Fibroblast of lung (primary cell): ENCODE measurements at places on chromosomes 12 and 14.

DNA sequence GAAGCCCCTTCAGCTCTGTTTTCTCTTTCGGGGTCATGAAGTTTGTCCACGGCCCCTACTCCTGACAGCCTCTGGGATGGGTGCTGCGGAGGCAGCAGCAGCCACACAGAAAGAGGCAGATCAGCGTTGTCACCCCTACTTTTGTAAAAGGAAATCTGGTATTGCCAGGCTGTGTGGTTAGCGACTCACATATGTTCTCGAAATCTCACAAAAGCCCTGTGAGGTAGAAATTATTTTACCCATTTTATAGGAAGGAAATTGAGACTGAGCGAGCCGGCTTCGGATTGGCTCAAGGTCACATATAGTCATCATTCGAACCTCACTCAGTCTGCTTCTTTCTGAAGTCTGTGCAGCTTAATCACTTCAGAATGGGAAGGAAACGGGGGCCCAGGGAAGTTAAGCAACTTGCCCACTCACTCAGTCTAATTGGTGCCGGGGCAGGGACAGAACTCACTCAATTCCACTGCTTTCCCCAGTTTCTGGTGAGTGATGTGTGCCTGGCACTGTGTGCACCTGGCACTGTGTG, 1.1 kb upstream of the CKAP4 start:
- peak; percentile 65 for DNase-seq

DNA sequence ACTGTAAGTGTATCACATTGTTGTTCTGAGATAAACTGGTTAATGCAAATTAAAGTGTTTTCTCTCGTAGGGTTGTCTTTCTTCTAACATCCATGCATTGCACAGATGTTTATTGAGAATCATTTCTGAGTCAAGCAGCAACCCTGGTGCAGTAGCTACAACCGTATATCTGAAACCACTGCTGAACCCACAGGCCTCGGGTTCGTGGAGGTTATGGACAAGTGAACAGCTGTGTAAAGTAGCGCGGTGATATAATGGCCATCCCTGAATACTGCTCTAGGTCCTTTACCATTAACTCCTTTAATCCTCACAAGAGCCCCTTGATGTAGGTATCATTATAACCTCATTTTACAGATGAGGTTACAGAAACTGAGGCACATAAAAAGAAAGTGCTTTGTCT, 486.1 kb upstream of the TMEM132C start:
- DNase-seq, result no peak

- DNase-seq, result no peak
Observed at GRCh38 chr14:88179716-88180115, 143.4 kb downstream of the KCNK10 start.

GRCh38 chr12:47841910-47842309, 22.2 kb upstream of the HDAC7 start:
- no peak for DNase-seq

DNA sequence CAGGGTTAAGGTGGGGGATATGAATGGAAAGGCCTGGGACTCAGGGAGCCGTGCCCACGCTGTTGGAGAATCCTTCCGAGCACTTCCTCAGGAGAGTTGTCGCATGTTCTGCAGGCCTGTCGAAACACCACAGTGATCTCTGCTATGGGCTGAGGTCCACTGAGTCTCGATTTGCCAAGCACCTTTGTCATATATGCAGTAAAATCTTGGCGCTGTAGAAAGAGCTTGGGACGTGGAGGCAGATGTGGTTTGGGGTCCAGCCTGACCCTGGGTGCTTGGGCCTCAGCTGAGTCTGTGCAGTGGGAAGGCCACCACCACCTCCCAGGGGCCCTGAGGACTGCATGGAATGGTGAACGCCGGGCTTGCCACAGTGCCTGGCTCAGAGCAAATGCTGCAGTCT, 32.9 kb downstream of the C14orf132 start:
- no peak for DNase-seq

- peak; percentile 69 for DNase-seq
Observed at GRCh38 chr12:48296586-48297282, 54.0 kb downstream of the ZNF641 start.

DNA sequence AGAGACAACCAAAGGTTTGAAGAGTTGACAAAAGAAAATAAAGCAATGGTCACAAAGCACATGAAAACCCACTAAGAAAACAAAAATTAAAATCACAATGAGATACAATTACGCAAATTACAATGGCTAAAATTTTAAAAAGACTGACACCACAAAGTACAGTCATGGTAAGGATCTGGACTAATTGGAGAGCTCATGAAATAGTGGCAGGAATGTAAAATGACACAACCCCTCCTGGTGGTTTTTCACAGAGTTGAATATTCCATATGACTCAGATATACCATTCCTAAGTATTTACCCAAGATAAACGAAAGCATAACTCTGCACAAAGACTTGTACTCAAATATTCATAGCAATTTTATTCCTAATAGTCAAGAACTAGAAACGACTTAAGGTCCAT, 65.9 kb downstream of the NOVA1 start:
- peak; percentile 82 for DNase-seq

DNA sequence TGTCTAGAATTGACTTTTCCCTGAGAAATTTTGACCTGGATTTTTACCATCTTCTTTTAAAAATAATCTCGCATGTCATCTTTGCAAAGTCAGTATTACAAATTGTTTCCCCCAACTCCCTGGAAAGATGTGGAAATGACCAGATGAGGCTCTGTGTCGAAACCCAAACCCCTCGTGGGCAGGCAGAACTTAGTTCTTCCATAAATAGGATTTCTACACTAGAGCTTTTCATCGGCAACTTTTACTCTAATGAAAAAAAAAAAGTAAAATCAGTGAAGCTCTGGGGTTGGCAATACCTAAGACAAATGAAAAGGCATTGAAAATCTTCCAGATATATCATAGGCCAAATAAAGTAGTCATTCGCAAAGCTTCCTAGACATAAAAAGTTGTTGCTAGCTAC, 17.0 kb downstream of the SSPN start:
- DNase-seq, result no peak

- no peak for DNase-seq
Observed at GRCh38 chr14:93398491-93398890, 32.2 kb upstream of the UNC79 start.

- no peak for DNase-seq
Observed at GRCh38 chr14:105139212-105139825, 29.3 kb downstream of the JAG2 start.

GRCh38 chr14:75381642-75382041, 46.2 kb upstream of the JDP2 start:
- DNase-seq, result no peak

GRCh38 chr12:4700621-4701026, 19.6 kb upstream of the GALNT8 start:
- peak; percentile 81 for DNase-seq

DNA sequence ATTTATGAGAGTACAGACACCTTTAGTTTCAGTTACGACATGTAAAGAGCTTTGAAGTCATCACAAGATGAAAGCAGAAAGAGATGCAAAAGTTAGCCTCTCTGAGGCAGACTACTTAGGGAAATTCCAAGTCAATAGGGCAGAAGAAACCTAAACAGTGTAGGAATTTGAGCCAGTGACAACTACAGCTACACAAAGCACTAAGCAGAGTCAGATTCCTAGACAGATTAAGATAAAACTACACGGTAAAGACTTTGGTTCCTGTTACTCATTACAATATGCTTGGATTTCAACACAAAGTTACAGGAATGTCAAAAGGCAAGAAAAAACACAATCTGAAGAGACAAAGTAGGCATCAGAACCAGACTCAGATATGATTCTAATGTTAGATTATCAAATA, 1302.3 kb downstream of the FSCB start:
- DNase-seq, result no peak

DNA sequence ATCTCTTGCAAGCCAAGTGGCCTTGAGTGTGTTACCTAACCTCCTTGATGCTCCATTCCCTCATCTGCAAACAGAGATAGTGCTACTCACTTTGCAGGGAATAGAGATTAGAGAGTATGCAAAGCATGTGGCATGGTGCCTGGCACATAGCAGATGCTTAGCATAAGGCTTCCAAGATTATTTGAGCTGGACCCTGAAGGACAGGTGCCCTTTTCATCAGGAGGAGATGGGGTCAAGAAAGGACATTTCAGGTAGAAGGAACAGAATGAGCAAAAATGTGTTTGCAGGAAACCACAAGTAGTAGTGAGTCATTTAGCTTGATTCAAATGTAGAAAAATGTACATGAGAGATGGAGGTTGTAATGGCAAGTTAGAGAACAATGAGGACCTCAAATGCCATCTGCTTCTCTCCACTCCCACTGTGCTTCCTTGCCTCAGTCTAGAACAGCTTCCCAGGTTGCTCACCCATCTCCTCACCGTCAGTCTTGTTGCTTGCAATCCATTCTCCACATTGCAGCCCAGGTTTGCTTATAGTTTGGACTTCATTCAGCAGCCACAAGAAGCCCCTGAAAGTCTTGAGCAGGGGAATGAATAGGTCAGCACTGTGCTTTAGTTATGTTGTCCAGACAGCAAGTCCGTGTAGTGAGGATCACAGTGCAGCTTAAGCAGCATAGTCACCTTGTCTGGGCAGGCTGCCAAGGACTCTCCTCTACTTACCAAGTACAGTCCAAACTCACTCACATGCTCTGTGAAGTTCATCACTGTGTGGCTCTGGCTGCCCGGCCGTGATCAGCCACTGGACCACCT, 536.3 kb upstream of the CCDC196 start:
- DNase-seq, result peak; percentile 0

- no peak for DNase-seq
Observed at GRCh38 chr14:33847066-33847465, 103.8 kb downstream of the EGLN3 start.

- no peak for DNase-seq
Observed at GRCh38 chr12:74988156-74988555, 221.5 kb downstream of the KCNC2 start.

- DNase-seq, result no peak
Observed at GRCh38 chr14:21299562-21300130, 19.8 kb downstream of the RPGRIP1 start.

GRCh38 chr14:22007363-22007762, 333.7 kb upstream of the OR4E1 start:
- DNase-seq, result no peak
